ENCODE measurements at places on chromosomes 5 and 9. TPM values are rescaled to one million over a fixed set of nuclear protein-coding genes. Genes with fewer than 3 reads are reported as not detected.

DNA sequence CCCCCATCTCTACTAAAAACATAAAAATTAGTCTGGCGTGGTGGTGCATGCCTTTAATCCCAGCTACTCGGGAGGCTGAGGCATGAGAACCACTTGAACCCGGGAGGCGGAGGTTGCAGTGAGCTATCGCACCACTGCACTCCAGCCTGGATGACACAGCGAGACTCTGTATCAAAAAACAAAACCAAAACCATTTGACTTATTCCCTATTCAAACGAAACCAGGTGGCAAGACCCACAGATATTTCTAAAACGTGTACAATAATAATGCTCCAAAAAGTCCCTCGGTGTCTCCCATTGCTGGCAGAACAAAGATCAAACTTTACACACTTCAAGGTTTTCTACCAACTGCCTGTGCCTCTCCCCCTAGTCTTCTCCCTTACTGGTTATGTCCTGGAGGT lies 29.8 kb downstream of the HMGCR start:
- DNase-seq, result no peak

Gene TMEM8B
- total RNA-seq, result 0.38 TPM

DNA sequence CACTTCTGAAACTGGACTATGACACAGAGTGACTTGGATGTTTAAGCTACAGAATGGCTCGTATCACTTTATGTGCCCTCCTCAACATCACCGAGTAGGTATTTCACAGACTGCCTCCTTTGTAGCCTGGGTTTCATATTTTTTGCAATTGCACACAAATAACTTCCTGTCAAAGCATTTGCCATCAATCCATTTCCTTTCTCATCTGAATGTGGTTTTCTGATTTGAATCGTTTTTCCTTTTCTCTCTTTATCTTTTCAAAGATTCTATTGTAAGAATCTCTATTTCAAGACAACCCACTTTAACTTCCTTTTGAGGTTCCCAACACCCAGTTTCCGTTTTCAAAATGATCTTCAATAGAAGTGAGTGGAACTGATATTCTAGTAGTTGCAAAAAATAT lies 563.8 kb upstream of the ARRDC3 start:
- no peak for DNase-seq

DNA sequence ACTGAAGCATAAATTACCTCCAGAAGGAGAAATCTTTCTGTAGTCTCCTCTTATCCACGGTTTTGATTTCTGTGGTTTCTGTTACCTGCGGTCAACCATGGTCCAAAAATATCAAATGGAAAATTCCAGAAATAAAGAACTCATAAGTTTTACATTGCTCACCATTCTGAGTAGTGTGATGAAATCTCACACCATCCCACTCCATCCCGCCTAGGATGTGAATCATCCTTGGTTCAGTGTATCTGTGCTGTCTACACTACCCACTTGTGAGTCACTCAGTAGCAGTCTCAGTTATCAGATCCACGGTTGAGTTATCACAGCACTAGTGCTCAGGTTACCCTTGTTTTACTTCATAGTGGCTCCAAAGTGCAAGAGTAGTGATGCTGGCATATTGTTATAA lies 371.2 kb downstream of the NFIB start:
- DNase-seq, result peak; percentile 58

GRCh38 chr9:119810645-119811429 lies 441.6 kb upstream of the BRINP1 start:
- DNase-seq, result peak; percentile 54

DNA sequence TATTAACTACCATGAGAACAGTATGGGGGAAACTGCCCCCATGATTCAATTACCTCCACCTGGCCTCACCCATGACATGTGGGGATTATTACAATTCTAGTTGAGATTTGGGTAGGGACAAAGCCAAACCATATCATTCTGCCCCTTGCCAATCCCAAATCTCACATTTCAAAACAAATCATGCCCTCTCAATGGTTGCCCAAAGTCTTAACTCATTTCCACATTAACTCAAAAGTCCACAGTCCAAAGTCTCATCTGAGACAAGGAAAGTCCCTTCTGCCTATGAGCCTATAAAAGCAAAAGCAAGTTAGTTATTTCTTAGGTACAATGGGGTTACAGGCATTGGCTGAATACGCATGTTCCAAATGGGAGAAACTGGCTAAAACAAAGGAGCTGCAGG lies 180.7 kb upstream of the CDH12 start:
- peak; percentile 2 for DNase-seq

DNA sequence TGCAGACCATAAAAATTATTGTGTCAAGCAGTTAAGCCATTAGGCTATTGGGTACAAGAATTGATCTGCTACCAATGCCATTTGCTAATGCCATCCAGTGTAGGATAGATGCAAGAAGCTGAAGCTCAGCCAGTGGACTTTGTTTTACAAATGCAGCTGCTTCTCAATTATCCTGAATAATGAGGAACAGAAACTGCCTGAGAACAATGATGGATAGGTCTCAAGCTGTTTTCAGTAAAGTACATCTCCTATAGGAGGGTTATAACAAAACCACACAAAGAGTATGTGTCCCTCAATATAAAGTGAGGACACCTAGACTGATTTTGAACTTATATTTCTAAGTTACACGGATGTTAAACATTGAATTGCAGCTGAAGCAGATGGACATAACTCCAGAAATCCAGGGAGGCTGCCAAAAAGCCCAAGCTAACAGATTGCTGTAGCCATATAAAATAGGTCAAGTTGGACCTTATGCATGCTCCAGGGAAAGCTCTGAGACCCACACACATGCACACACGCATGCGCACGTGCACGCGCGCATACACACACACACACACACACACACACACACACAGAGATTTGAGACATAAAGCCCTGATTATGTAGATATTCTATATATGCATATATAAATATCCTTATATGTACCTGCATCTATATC lies 482.7 kb upstream of the CD180 start:
- DNase-seq, result no peak

- no peak for DNase-seq
These were observed 81.0 kb upstream of the EQTN start for GRCh38 chr9:27377811-27378456.

- DNase-seq, result no peak
These were observed 104.6 kb upstream of the FAM174A start for GRCh38 chr5:100430268-100431195.

DNA sequence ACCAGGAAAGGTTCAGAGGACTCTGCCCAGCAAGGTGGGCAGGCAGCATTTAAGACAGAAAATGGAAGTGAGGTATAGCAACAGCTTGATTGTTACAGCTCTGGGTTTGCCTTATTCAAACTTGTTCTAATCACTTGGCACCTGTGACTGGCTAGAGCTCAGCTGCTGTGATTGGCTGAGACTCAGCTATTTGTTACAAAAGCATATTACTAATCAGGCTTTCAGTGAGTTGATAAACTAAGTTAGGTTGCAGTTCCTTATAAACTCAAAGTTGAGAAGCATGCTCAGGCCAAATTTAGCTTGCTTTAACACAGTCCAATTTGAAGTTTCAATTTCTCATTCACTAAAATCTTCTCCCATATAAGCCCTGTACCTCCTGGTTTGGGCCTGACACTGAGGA lies 56.3 kb downstream of the GDA start:
- no peak for DNase-seq

DNA sequence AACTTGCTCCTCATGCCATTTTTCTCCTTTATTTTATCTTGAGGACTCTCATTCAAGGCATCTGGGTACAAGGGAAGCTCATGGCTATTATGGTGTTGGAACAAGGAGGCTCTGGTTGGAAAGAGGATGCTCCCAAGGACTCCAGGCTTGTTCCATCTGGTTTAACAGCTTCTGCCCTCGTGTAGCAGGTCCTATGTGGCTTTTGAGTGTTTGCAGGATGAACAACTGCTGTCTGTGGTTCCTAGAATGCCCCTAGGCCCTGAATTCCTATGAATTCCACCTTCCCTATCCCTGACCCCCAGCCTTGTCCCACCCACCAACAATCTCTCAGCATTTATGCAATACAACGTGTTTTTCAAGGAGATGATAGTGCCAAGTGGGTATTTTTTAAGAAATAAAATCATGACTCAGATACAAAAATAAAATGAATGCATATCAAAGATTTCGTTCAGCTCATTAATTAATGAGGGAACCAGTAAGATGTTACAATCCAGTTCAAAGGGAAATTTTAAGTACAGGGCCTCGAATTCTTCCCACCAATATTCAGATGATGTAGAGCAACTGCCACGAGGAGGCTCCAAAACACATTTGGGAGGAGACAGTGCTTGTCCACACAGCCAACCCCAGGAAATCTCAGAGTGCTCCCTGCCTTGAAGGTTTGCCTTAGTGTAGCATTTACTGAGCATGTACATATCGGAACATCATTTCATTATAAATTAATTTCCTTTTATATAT lies 182.0 kb downstream of the MUSK start:
- DNase-seq, result no peak

Gene ANKRD31
- 0.07 TPM for total RNA-seq

GRCh38 chr9:72540348-72540873 lies 19.0 kb downstream of the TMC1 start:
- DNase-seq, result peak; percentile 80

DNA sequence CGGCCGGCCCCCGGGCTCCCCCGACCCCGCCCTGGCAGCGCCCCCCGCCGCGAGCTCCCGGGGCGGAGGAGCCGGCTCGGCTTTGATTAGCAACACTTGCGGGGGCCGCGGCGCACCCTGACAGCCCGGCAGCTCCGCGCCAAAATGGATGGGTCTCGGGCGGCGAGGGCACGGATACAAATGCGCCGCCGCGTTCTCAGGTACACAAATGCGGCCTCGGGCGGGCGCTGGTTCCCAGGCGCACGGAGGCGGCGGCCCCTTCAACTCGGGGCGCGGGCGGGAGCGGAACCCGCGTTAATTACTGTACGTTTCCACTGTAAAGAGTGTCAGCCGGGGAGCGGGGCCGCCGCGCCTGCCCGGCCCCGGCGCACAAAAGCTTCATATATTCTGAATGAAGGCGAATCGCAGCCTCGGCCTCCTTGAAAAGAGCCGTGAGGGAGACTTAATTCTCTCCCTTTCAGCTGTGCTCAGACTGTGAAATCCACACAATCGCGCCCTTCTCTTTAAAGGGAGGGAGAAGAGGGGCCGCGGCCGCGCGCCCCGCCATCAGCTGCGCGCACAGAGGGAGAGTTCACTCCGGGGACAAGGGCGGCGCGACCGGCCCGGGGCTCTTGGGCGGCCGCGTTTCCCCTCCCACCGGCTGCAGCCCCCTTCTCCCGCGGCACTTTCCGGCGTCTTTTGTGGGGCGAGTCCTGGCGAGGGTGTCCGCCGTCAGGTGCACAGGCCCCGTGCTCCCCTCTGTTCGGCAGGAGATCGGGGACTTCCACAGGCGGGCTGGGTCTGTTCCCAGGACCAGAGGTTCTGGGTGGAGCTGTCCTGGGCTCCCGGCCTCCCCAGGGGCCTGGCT lies 27.0 kb downstream of the MSX2 start:
- DNase-seq, result peak; percentile 59

Gene SPINK6
- not detected for total RNA-seq

Gene PCDHA6
- total RNA-seq, result 0.34 TPM

Gene GHR
- not detected for total RNA-seq

Data from Caki2 (cell line).